Skeletal muscle cell (primary cell): ENCODE measurements at places on chromosomes 2 and 18.
A peak's percentile ranks its signal among the peaks of the same experiment; 100 is the strongest.

GRCh38 chr2:127193967-127194280, 26.2 kb downstream of the CYP27C1 start:
- peak; percentile 36 for DNase-seq

DNA sequence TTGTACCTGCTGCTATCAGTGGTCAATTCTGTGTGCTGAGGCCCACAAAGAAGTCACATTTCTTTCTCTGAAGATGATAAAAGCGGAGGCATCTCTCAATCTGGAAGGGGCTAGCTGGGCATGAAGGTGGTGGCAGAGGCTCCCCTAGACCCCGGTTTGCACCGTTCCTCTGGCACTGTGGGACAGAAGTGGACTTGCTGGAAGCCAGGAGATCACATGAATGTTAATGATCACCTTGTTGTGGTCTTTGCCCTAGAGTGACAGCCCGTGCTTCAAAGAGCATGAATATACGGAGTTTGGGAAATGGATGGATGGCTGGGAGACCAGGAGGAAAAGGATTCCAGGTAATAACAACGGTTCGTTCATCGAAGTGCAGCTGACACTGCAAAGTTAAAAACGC, 20.2 kb downstream of the ALLC start:
- no peak for DNase-seq

DNA sequence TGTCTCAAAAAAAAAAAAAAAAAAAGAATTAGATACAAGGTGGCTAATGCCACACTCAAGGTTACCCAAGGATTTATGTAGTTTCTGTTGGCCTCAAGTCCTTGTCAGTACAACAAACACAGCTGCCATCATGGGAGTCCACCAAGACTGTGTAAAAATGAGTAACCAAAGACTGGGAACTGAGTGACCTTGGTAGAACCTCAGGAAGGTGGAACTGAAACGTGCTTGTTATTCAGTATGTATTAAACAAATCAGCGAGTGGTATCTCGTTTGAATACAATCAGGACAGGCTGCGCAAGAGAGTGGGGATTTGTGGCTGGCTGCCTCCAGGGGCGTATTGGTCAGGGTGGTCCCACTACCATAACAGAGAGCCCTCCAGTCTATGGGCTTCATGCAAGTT, 1.6 kb upstream of the SFTPB start:
- no peak for DNase-seq

- DNase-seq = no peak
Measured at GRCh38 chr2:12081481-12082210, 335.2 kb downstream of the LPIN1 start.

DNA sequence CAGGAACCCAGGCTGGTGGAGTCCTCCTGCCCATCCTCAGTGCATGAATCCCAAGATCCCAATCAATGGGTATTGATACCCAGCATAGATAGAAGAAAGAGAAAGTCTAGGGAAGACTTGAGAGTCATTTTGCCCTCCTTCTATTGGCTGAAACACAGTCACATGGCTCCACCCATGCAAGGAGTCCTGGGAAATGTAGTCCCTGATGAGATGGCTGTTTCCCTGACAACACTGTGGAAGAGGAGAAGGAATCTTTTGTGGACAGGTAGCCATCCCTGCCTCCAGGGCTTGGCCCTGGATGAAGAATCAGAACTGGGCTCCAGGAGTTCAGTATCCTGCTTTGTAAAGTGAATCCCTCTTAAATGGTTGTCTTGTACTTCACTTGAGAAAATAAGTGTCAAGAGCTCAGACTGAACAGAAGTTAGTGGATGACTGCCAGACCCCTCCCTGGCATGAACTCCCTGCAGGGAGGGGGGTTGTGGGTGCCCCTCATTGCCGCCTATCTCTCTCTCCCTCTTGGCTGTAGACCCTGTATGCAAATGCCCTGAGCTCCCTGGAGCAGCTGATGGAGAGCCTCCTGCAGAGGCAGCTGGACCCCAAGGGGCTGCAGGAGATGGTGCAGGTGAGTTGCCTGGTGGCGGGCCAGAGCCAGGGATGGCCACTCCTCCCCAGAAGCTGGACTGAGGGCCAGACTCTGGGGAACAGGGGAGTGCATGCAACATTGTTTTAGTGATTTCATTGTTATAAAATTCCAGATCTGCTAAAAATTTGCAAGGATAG, 36.1 kb downstream of the MROH2A start:
- DNase-seq = no peak

GRCh38 chr2:10738192-10738591, 16.8 kb downstream of the ATP6V1C2 start:
- DNase-seq = no peak

- no peak for DNase-seq
Measured at GRCh38 chr2:127680706-127681287, 5.5 kb upstream of the LIMS2 start.

DNA sequence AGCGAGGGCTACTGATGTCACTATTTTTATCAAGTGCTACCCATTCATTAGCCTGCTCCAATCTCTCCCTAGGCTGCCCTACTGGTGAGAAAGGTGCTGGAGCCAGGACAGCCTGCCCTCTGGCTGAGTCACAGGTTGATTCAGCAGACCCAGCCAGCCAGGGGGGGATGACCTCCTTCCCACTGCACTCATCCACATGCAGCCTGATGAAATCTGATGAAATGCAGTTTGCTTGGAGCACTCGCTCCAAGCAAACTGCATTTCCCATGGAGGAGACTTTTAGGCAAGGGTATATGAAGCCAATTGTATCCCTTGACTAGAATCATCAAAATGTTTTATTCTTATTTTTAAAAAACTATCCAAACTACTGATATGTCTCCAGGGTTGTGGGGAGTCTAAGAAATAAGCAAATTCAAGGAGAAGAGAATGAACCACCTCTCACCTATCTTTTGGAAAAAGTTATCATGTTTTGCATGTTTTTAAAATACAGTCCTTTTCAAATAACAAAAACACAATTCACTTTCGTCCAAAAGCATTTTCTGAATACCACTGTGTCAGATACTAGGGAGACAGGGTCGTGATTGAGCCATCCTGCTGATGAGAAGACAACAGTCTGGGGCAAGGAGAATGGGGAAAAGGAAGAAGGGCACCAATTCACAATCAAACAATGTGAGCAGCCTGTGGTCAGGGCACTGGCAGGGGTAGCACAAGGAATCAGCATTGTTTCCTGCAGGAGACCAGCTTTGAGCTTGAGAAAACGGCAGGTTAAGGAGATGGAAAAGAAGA, 128.3 kb downstream of the AFF3 start:
- DNase-seq = peak; percentile 94

DNA sequence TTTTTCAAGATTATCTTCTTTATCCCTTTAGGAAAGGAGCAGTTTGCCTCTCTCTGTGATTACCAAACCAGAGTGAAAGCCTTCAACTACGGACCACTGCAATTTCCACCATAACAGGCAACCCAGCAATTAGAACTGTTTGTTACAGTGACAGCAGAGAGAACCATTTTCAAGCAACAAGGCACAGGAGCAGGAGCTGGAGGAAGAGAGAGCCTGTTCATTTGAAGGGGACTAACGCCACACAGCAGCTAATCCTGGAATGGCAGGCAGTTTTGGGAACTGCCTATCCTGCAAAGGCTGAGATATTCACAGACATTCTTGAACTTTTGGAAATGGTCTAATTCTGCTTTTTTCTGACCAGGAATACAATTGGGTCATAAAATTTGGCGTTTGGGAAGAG, 1541.9 kb upstream of the PIK3C3 start:
- peak; percentile 28 for DNase-seq

DNA sequence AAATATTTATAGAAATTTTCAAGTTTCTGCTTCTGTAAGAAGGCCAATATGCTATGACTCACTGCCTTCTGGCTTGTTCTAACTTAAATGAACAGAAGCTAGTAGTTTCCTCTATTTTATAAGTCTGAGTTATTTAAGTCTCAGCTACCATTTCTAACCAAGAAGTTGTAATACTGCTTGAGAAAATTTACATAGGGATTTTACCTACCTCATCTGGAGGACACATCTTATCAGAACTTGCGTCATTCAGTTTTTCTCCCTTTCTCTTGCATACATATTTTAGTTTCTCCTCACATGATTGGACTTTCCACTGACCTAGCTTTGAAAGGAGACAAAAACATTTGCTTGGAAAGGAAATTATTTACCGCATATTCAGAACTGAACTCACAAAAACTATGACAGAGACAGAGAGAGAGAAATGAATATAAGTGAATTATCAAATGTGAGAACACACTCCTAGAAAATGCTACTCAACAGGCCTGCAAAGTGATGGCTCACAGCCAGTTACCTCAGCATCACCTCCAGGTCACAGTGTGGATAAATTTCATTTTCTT, 81.1 kb upstream of the CD302 start:
- peak; percentile 25 for DNase-seq

DNA sequence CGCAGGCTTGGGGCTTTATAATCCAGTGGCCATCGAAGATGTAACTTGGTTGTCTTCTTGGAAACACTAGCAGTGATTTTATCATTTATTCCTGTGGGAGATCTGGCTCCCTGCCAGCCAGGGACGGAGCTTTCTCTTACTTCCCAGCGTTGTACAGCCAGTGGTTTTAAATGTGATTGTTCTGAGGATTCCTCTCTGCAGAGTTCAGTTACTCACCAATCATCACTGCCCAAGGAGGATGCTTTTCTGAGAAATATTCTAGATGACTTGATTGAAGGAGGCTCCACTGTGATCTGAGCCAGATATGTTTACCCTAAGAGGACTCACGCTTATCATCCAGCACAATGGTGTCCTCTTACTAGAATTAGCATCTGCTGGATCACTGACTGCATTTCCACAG, 744.3 kb downstream of the RNF144A start:
- DNase-seq = no peak

GRCh38 chr18:8856769-8857393, 151.5 kb downstream of the MTCL1 start:
- DNase-seq = no peak

DNA sequence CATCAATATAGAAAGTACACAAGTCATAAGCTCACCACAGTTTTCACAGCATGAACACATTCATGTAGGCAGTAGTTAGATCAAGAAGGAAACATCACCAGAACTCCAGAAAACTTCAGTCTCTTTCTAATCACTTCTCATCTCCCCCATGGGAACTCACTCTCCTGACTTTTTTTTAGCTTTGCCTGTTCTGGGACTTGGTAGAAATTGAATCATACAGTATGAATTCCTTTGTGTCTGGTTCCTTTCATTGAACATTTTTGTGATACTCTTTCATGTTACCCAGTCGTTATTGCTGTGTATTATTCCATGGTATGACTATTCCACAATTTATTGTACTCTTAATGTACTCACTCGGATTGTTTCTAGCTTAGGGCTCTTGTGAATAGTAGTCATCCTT, 160.2 kb downstream of the TAF4B start:
- DNase-seq = no peak

DNA sequence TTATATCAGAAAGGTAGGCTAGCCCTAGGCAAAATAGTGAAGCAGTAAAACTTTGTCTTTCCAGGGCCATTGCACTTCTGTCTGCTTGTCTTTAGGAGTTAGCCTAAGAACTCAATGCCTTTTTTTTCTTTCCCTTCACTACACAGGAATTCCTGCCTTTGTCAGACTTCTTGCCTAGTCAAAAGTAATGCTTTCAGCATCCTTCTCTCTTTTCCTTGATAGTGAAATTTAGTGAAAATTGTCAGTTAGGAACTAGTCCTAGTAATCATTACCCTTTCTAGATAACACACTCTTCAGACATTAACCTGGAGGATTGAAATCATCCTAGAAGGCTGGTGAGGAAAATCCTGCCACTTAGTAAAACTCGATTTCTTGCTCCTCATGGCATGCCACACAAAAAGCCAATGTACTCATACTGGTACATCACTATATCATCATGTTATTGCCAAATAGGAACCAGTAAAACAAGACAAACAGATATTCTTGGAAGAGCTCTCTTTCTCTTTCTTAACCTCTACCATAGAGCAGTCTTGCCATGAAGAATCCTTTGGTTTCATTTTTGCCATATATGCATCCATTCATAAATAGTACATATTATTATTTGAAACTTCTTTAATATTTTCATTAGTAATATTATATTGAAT, 320.5 kb downstream of the CTNNA2 start:
- DNase-seq = no peak

DNA sequence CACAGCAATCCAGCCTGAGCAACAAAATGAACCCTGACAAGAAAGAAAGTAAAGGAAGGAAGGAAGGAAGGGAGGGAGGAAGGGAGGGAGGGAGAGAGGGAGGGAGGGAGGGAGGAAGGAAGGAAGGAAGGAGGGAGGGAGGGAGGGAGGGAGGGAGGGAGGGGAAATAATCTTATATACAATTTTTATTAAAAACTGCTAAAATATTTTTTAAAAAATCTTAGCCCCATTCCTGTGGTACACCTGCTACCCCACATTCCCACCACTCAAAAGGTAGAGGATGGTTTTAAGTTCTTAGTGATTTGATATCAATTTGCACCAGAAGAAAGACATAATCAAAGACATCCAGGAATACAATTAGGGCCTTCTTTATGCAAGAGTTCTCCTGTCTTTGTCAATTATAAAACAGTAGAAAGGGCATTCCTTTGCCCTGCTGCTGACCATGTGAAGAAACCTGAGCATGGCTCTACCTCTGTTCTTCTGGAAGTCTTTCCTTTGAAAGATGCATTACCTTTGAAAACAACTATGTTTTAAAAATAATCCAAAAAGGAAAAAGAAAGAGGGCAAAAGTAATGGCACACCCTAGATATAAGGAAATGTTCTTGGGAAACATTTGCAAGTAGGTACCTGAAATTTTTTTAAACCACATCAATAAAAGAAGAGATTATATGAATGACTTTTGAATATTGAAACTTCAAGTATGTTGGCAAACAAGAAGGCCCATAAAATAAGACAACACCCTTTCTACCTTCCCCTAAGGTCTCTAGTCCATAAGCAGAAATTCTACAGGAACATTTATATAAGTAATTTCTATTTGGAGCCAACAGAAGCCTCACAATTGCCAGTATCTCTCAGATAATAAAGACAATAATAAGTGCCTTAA, 33.7 kb upstream of the ACVR2A start:
- no peak for DNase-seq

GRCh38 chr18:52869349-52869923, 529.4 kb downstream of the DCC start:
- DNase-seq = no peak

GRCh38 chr2:201219328-201220096, 36.6 kb downstream of the CASP10 start:
- DNase-seq = no peak

- no peak for DNase-seq
Measured at GRCh38 chr2:179859523-179859922, 1.9 kb downstream of the ZNF385B start.

DNA sequence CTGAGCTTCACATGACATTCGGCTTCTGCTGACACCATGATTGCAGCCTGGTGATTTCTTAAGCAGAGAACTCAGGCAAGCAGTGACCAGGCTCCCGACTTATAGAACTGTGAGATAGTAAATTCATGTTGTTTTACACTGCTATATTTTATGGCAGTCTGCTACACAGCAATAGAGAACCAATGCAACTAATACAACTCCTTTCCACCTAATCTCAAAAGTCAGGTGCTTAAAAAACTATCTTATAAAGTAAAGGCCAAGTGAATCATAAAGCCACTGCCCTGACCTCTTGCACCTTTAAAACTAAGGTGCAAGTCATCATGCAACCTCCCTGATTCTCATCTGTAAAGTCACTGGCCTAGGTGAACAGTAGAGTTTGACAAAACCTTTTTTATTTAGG, 95.3 kb upstream of the GLS start:
- no peak for DNase-seq
